Common myeloid progenitor, CD34-positive (primary cell): ENCODE measurements at places on chromosomes 4 and X.
A peak's percentile ranks its signal among the peaks of the same experiment; 100 is the strongest.

GRCh38 chrX:118522230-118522926 is 26.8 kb downstream of the DOCK11 start:
- DNase-seq, result no peak

DNA sequence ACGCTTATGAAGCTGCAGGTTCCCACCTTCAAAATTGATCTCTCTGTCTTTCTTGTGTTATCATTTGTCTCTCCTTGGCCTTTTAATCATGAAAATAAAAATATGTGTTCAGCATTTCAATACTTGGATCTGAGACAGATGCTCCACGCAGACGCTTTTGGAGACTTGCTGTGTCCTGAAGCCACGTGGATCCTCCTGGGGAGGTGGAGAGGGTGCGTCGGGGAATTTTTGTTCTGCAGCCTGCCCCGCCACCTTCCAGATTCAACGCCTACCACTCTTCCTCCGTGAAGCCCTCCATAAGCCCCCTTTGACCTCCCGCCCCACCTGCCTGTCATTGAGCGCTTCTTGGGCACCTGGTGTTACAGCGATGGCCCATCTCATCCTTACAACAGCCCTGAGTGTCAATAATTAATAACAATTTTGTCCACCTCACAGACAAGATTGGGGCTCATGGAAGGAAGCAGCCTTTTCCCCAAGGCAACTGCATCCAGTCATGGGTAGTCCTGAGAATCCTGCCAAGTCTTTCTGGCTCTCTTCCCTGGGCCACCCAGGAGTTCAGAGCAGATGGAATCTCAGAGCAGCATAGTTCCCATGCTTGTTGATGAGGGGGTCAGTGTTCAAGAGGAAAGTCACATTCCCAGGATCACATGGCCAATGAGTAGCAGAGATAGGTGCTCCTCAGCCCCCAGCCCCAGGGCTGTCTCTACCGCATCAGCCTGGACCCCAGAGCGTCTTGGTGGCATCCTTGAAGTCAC is 172.6 kb upstream of the PSAPL1 start:
- DNase-seq, result no peak

DNA sequence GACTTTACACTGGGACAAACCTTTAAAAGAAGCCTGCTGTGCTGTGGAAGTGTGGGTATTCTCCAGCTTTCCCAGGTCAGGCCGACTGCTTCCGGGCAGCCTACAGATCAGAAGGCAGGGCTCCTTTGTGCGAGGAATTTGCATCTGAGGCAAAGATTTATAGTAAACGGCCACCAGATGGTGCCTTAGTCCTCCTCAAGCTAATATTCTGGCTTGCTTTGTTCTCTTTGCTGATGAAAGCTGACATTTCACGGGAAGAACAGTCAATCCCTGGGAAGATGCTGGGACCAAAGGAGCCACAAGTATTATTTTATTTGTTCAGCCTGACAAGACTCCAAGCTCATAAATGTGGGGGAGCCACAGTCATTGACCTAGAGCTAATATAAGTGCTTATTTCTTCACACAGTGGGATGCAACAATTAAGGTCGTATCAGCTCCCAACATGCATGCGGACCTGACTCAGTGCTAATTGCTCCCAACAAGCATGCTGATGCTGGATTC is 120.7 kb upstream of the TRIM2 start:
- peak; percentile 79 for DNase-seq

DNA sequence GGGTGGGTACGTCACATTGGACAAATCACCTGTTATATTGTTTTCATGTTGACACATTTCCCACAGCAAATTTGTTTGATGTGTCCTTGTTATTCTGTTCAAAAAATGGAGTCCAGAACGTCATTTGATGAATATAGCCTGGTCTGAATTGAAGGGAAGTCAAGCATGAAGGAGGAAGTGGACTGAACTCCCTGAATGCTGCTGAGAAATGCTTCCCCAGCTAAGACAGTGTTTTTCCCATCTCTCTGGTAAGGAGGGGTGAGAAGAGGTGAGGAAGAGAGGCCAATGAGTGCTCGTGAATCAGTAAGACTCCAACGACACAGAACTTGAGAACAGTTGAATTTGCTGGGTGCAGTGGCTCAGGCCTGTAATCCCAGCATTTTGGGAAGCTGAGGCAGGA is 127.4 kb downstream of the RBM47 start:
- DNase-seq, result no peak

DNA sequence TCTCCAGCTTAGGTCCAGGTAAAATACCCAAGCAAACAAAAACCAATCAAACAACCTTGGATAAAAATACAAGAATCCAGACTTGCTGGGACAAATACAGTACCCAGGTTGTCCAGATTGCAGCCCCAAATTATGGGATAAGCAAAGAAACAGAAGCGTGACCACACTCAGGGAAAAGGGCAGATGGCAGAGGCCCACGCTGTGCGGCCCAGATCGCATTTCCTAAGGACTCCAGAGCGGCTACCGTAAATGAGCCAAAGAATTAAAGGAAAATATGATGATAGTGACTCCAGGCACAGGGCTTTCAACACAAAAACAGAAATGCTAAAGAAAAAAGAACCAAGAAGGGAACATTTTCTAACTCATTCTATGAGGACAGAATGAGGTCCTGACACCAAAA is 50.3 kb downstream of the FGFRL1 start:
- no peak for DNase-seq

DNA sequence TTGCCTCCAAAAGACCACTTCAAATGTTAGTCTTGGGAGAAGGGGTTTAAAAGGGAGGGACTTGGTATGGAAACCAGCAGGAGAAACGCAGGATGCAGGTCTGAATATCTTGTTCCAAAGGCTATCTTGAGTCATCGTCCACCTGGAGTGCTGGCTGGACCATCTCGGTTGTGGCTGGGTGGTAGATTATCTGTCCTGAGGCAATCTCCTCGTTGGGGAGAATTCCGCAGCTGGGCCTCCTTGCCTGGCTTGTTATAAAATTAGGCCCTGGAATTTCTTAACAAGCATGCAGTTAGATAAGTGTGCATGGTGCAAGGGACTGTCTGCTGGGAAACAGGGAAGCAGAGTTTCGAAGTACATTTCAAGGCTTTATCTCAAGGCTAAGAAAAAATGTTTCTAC is 2045.7 kb upstream of the TENM3 start:
- no peak for DNase-seq

DNA sequence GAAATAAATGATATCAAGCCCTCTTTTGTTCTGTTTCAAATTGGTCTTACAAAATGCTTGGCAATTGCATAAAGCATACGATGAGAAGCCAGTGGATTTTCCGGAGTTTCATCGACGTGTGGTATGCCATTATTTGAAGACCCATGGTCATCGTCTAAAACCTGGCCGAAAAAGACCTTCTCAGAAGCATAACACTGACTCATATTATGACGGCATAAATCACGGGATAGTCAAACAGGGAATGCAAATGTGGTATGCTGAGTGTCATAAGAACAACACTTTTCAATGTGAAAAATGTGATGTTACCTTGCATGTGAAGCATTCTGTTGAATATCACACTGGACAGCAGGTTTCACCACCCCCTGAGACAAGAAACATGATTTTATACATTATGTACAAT is 695.2 kb downstream of the GRXCR1 start:
- no peak for DNase-seq

DNA sequence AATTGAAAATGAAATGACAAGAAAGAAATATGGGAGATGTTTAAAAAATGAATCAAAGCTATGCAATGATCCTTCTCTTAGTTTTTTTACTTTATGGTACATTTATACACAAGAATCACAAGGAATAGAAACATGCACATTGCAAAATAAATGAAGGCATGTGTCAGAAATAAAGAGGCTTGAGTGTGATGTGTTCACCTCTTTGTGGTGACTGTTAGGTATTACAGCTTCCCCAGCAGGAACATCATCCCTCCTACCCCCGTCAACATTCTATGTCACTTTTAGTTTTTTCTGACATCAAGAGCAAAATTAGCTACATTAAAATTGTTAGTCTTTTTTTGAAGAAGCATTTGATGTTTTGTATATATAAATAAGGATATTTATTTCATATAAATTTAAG is 214.8 kb downstream of the SLC4A4 start:
- peak; percentile 64 for DNase-seq

GRCh38 chr4:68592673-68593072 is 16.6 kb upstream of the UGT2B17 start:
- DNase-seq, result no peak

DNA sequence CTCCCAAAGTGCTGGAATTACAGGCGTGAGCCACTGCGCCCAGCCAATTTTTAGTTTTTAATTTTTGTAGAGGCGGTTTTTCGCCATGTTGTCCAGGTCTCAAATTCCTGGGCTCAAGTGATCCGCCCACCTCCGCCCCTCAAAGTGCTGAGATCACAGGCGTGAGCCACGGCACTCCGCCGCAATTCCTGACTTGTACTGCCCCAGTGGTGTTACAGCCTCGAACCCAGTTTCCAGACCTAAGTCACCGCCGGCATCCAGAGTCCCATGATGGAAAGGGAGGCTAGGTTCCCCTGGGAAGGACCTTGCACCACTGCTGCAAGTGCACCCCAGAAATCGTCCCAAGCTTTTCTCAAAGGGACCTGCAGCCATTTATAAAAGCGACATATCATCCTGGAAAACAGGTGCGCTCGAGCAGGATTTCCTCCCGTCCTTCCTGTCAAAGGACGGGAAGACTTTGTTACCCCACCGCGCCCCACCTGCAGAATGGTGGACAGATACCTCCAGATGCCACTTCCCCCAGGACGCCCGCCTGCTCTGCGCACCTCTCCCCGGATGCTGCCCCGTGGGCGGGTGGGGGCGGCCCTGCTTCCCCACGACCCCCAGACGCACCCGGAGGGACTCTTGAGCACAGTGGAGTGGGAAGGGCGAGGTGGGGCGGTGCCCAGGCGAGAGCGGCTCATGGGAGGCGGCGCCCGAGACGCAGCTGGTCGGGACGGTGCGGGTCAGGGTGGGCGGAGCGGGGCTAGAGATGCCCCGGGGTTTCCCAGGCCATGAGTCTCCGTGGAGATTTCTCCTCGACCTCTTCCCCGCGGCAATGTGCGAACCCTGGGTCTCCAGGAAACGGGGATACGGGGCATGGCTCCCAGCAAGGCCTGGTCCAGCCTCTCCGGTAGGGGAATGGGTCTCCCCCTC is 947 bp upstream of the RPL10 start:
- peak; percentile 67 for DNase-seq
